ENCODE measurements at places on chromosomes 5 and 9.

DNA sequence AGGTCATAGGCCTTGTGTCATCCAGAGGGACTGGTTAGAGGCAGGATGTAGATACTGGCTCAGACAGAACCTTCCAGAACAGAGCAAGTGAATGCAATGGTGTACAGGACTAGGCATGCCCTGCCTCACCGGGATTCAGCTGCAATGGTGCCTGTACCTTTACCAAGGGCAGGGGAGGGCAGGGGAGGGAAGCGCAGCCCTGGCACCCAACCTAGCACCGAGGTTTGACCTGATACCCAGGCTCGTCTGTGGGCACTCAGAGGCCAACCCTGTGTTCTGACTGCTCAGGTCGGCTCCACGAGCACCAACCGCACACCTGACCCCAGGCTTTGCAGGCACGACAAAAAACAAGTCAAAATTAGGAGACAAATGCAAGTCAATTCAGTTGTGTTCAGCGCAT lies 47.3 kb upstream of the GFPT2 start:
- DNase-seq: no peak

DNA sequence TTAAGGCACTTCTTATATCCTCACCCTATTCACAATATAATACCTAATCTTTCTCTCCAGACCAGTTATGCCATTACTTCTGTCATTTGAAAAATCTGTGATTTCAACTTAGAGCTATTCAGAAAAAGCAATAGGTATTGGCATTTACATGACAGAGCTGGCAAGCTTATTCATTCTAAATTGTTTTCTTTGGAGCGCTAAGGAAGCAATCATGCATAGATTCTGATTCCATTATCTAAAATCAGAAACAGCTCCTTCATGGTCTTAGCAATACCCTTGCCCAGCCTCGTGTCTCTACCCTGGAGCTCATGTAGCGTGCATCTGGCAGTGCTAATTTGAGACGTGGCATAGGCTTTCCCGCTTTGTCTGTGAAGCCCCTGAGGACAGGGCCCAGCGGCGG lies 4.5 kb downstream of the SLC1A1 start:
- no peak for DNase-seq

DNA sequence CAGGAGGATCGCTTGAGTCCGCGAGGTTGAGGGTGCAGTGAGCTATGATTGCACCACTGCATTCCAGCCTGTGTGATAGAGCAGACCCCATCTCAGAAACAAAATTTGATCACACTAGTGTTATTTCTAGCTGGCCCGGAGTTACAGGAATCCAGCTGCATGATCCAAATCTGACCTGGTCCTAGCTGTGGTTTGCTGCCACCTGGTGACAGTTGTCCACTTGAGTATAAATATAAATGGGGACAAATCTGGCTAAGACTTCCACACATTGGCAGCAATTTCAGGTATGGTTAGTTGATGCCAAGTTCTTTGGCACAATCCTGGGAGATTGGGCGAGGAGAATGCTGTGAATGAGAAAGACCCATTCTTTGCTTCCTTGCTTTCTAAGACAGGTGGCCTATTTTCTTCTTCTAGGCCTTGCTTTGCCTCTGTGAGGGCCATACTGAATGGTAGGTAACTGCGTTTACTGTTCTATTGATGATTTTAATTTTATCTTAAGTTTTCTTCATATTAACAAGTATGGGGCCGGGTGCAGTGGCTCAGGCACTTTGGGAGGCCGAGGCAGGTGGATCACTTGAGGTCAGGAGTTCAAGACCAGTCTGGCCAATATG lies 35.4 kb downstream of the UBE2R2 start:
- DNase-seq: no peak

DNA sequence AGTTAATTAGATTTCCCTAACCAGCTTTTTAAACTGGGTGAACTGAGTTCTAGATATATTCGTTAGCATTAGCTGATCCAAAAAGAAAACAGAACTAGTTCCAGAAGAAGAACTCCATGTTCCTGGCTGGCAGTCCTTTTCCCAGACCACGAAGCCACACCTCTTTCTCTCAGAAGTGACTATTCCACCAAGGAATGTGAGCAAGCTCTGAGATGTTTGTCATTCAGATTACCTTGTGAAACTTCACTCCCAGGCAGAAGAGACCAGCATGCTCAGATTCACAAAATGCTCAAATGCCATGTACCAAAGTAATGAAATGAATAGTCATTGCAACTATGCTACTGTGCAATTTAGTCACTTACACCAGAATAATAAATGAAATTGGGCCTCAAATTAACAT lies 4.4 kb upstream of the SSBP2 start:
- no peak for DNase-seq

GRCh38 chr5:137273511-137273910 lies 225.6 kb downstream of the SPOCK1 start:
- DNase-seq: no peak

GRCh38 chr9:129145841-129146292 lies 32.2 kb downstream of the IER5L start:
- no peak for DNase-seq

GRCh38 chr9:114591291-114591787 lies 3.8 kb downstream of the ATP6V1G1 start:
- DNase-seq: no peak

DNA sequence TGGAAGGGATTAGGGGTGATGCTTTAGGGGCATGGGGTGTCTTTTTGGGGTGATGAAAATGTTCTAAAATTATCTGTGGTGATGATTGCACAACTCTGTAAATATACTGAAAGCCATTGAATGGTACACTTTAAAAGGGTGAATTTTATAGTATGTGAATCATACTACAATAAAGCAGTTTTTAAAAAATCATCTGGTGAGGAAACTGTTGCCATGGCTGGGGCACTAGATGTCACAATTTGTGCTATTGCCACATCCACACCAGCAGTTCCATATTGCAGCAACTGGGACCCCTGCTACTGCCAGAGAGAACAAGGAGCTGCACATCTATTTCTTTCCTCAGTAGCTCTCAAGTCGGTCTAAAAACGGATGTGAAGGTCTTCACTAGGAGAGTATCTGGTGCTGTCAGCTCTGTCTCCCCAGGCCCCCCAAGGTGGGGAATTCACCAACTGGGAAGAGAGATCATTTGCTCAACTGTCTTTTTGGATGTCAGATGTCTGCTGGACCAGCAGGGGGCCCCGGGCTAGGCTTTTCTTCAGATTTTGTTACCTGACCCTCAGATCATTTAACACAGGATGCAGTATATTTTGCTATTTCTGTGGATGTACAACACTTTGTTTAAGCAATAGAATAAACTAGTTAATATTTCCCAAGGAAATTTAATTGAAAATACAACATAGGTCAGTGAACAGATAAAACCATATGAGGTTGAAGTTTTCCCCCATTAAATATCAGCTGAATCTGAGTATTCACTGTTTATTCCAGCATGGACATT lies 13.2 kb downstream of the CMYA5 start:
- DNase-seq: no peak

- DNase-seq: no peak
Measured at GRCh38 chr5:149938791-149939358, 5.7 kb downstream of the PDE6A start.

DNA sequence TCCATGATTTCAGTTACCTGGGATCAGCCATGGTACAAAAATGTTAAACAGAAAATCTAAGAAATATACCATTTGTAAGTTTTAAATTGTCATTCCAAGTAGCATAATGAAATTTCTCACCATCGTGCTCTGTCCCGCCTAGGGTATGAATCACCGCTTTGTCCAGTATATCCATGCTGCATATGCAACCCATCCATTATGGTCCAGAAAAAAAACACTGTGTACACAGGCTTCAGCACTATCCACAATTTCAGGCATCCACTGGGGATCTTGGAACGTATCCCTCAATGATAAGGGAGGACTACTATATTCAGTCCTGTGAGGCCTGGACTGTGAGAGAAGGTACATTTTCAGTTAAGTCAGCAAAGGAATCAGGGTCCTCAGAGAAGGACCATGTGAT lies 37.6 kb upstream of the HNRNPA0 start:
- no peak for DNase-seq

DNA sequence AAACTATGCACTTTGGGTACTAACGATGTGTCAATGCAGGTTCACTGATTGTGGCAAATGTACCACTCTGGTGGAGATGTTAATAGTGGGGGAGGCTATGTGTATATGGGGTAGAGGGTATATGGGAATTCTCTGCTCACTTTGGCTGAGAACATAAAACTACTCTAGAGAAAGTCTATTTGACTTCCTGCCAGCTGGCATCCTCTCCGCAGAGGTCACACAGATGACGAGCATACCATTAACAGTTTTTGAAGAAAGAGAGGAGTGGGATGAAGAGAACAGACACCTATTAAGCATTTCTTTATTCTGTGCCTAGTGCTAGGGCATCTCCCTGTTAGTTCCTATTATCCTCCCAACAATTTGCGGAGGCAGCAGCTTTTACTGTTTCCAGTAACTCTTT lies 58.4 kb upstream of the TRIM32 start:
- no peak for DNase-seq

- DNase-seq: no peak
Measured at GRCh38 chr9:80789831-80790230, 899.5 kb downstream of the TLE1 start.

GRCh38 chr5:68067976-68068603 lies 147.5 kb upstream of the PIK3R1 start:
- DNase-seq: no peak

DNA sequence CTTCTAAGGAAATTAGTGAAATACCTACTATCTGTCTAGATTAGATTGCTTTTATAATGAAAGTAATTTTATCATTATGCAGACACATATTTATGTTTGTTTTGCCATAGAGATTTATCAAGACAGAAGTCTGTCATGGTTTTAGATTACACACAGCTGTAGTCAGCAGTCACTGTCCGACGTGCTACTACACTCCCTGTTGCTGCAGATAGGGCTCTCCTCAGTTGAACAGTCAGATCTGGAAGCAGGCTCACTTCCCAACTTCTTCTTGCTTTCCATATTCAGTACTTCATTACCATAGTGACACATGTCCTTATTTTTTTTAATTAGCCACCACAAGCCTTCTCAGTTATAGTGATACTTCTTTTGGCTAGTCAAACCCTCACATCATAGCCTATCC lies 329.9 kb upstream of the ITGA1 start:
- no peak for DNase-seq

DNA sequence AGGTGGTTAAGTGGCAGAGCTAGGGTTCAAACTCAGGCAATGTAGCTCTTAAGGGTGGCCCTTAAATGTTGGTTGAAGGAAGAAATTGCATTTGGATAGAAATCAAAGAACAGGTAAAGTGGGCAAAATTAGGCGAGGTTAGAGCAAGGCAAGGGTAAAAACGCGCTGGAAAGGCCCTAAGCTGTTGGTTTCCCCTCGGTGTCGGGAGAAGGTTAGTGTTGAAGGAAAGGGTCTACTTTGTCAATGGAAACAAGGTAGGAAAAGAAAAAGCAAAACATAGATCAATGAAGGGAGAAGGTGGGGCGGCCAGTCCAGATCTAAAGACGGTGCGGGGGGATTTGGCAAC lies 431 bp downstream of the FASTKD3 start:
- no peak for DNase-seq

- DNase-seq: no peak
Measured at GRCh38 chr9:98867429-98868168, 60.1 kb downstream of the GALNT12 start.

DNA sequence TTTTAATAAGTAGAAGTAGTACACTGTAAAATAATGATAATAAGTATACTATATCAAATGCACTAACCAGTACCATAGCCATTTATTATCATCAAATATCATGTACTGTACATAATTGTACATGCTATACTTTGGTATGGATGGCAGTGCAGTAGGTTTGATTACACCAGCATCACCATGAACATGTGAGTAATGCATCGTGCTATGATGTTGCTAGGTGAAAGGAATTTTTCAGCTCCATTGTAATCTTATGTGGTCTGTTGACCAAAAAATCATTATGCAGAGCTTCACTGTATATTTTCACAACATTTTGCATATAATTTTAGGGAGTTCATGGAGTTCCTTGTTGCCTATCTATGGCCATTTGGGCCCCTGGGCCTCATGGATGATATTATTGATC lies 72.2 kb upstream of the HMHB1 start:
- no peak for DNase-seq

GRCh38 chr5:153969563-153969895 lies 69.2 kb downstream of the FAM114A2 start:
- DNase-seq: no peak

DNA sequence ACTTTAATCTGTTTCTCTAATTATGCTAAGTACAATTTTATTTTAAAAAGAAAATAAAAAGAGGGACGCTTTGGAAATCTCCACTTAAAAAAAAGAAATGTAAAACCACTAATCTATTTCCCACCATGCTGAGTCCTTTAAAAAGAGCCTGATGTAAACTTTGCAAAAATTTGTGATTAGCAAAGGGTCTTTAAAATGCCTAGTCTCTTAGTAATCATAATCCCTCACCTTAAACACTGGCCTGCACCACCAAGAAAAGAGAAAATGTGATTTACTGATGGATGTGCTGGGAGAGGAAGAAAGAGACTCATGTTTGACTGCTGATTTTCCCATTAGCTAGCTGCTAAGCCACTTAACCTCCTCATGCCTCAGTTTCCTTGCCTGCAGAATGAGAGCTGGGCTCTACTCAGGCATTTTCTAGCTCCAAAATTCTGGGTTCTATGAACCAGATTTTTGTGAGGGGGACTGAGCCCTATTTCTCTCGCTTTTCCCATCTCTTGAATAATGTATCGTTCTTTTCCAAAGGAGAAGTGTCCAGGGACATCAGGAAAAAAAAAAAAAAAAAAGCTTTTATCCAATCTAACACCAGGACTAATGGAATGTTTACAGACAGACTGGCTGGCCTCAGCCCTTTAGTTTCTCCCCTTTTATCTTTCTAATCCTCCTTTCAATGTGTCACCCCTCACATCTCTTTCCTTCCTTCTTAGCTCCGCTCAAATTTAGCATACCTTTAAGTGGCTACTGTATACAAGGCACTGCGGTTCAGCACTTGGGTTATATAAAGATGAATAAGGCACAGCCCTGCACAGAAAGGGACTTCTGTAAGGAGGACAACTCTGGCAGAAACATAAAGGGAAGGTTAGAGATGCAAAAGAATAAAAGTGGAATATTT lies 312.4 kb downstream of the ARL15 start:
- no peak for DNase-seq

GRCh38 chr5:74367934-74368333 lies 272.6 kb downstream of the ENC1 start:
- no peak for DNase-seq

DNA sequence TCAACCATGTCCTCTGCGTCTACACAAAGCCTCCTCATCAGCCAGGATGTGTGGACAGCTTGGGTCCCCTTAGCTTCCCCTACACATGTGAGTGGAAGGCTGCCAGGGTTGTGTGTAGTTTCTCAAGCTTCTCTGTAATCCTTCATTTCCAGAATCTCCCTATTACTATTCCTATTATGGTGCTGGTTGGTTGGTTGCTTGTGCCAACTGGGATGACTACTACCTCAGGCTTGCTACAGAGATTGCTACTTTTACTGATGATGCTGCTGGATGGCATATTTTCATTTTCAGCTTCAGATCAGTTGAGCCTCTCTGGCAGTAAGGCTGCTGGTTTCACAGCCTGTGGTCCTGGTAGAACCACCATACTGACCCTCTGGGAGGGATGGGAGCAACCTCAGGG lies 39.9 kb downstream of the ATG10 start:
- no peak for DNase-seq

- DNase-seq: no peak
Measured at GRCh38 chr5:130104895-130105688, 200.8 kb downstream of the CHSY3 start.

GRCh38 chr9:114249424-114250234 lies 73.3 kb upstream of the ORM1 start:
- no peak for DNase-seq

GRCh38 chr9:88166660-88167059 lies 28.4 kb upstream of the SPATA31C2 start:
- no peak for DNase-seq

Measured in NCI-H1930 (cell line).